ENCODE measurements at places on chromosomes 3 and 15.

DNA sequence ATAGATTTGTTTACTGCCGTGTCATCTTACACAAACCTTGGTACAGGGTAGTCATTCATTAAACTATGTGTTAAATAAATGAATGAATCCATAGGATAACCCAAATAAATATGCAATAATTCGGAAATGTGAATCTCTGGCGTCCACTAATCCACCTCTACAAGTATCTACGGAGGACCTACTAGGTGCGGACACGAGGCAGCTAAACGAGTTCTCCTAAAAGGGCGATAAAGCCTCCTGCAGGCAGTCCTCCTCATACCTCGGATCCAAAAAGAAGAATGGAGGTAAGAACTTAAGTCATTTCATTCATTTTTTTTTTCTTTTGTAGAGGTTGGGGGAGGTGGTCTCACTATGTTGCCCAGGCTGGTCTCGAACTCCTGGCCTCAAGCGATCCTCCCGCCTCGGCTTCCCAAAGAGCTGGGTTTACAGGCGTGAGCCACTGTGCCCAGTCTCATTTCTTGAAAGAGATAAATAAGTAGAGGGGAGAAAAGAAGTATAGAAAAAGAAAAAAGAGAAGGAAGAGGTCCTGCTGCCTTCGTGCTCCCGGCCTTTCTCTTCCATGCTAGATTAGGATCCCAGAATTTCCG is 706 bp upstream of the RPL35A start:
- no peak for DNase-seq

DNA sequence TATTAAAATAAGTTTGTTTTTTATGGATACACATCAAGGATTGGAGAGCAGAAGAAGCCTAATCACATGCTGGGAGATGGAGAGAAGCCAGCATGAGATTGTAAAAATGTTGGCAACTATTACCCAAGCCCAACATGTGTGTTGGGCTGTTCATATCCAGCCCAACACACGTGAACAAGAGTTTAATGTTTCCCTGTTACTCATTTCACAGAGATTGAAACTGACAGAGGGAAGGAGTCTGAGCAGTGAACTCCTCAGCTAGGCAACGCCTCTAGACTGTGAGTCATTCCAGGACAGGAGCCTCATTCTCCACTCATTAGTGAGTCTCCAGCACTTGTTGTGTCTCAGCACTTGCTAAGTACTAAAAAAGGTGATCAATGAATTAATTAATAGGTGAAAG is 43.2 kb upstream of the CMSS1 start:
- DNase-seq = no peak

DNA sequence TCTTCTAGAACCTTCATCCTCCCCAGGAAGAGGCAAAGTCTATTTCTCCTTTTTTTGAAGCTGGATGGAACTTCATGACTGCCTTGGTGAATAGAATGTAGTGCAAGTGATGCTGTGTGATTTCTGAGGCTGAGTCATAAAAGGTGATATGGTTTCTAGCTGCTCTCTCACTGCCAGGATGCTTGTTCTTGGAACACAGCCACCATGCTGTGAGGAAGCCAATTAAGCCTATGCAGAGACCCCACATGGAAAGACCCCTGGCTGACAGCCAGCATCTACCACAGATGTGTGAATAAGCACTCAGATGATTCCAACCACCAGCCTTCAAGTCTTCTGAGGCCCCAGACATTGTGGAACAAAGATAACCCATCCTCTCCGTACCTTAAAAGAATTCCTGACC is 57.0 kb downstream of the ISL2 start:
- DNase-seq = no peak

DNA sequence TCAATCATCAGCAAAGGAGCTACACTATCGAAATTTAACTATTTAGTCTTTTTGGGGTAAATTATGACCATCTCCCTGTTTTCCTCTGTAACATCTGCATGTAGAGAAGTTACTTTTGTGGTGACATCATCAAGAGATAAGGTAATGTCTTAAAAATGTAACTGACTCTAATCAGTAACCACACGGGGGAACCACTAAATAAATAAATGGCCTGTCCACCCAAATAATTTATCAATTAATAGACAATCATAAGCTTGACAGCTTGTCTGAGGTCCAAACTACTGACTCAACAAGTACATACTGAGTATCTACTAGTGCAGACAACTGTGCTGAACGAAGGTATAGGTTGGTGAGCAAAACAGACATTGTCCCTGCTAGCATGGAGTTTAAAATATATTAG is 219.3 kb downstream of the SLC9A9 start:
- DNase-seq = no peak

- DNase-seq = no peak
Measured at GRCh38 chr15:75149867-75150709, 51.6 kb upstream of the C15orf39 start.

GRCh38 chr3:158908187-158908734 is 106.4 kb downstream of the MFSD1 start:
- DNase-seq = no peak

GRCh38 chr3:128435058-128435457 is 31.6 kb downstream of the DNAJB8 start:
- no peak for DNase-seq

- DNase-seq = no peak
Measured at GRCh38 chr15:101490408-101490891, 943 bp upstream of the PCSK6 start.

DNA sequence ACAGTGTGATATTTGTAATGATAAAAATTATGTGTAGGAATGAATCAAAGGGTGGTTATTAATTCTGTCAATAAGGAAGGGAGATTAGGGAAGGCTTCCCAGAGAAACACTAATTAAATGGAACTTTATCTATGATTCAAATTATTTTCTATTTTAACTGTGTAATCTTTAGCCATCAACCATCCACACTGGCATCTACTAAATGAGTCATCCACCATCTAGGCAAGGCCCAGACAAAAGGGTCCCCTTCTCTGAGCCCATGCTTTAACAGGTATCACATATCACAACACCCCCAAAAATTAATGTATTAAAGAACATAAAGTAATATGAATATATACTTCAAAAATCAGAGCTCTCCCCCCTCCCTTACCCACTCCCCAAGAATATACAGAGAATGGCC is 19.9 kb upstream of the TPM1 start:
- no peak for DNase-seq

- DNase-seq = no peak
Measured at GRCh38 chr3:108024146-108024850, 66.5 kb downstream of the CD47 start.

- no peak for DNase-seq
Measured at GRCh38 chr3:33331414-33331813, 54.2 kb downstream of the FBXL2 start.

DNA sequence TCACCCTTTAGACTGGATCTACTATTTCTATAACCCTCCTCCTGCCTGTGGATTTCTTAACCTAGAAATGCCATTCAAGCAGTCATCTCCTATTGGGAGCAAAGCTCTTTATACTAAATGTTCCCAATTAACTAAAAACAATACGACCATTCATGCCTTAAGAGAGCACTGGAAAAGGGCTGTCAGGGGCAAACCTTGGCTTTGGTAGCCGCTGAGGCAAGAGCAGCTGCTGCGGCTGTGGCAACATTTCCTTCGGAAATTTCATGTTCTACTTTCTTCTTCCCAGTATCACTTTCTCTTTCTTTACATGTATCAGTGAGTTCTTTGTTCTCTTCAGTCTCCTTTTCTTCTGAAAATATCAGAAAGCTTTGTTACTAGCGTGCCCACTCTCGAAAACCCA is 56.3 kb upstream of the CSPG5 start:
- DNase-seq = no peak

- DNase-seq = no peak
Measured at GRCh38 chr15:48798319-48798718, 12.6 kb downstream of the CEP152 start.

GRCh38 chr3:38325256-38325655 is 21.3 kb upstream of the XYLB start:
- no peak for DNase-seq

DNA sequence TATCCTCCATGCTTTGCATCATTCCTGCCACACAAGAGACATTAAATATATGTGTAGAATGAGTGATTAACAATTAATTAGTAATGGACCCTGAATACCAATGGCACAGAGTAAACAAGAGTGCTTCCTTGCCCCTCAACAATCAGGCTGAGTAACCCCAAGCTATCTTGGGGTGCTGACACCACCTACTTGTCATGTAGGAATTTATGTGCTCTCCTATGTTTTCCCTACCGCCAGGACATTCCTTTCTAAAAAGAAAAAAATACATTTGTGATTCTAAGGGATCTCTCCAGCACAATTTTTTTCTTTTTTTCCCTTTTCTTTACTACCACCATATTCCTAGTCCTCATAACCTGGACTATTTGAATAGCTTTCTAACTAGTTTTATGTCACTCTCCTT is 449.1 kb downstream of the MFSD1 start:
- DNase-seq = no peak

DNA sequence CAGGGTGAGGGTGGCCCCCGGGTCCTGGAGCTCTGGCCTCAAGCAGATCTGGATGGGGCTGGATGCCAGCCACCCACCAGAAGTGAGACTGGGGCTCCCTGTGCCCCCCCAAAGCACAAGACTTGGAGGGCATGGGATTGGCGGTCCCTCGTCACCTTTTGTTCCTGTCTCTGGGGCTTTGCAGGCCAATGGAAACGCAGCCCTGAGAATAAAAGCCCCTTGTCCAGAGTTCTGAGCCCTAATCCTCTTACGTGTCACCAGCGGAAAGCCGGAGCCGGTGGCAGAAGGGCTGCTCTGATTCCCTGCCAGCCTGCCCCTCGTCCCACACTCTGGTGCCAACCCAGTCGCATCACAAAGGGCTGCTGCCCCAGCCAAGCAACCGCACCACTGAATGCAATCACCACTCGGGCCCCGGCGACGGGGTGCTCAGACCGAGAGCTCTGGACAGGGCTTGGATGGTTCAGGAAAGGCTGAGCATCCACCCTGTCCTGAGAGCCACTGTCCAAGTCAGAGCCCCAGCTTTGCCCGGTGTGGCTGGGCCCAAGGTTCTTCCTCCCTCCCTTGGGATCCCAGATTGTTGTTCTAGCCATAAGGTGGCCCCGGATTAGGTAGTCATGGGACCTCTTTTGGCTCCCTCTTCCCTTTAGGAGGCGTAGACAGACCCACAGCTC is 22.8 kb upstream of the ELP6 start:
- no peak for DNase-seq

DNA sequence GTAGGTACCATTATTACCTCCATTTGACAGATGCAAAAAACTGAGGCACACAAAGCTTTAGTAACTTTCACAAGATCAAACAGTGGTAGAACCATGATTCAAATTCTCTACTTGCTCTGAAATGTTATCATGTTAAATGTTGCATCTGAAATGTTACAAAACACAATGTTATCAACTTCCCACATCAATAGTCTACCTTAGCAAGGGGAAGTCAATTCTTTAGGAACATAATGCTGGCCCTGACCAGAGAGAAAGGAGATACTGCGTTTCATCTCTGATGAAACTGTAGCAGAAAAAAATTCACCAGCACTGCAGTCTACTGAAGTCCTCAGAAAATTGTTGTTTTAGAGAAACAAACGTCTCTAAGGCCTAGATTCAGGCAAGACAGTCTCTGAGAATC is 174.1 kb downstream of the SATB1 start:
- DNase-seq = no peak

- no peak for DNase-seq
Measured at GRCh38 chr3:152321200-152321954, 52.6 kb downstream of the MBNL1 start.

- no peak for DNase-seq
Measured at GRCh38 chr15:77024273-77025082, 29.6 kb downstream of the PSTPIP1 start.

GRCh38 chr15:47888385-47889100 is 171.2 kb downstream of the SEMA6D start:
- no peak for DNase-seq

DNA sequence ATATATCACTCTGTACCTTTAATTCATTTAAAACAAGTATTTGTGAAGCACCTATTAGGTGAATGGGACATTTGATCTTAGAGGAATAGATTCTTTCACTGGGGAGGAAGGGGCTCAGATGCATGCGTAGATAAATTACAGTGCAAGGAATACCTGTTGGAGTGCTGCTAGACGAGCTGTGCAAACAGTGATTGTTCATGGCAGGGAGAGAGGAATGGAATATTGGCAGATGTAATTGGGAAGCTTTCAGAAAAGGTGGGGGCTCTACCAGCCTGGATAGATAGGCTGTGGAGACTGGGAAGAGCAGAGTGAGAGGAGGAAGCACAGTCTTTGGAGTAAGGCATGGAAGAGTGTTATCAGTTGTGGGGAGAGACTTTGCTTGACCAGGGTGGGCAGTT is 116.8 kb downstream of the AKAP13 start:
- no peak for DNase-seq

DNA sequence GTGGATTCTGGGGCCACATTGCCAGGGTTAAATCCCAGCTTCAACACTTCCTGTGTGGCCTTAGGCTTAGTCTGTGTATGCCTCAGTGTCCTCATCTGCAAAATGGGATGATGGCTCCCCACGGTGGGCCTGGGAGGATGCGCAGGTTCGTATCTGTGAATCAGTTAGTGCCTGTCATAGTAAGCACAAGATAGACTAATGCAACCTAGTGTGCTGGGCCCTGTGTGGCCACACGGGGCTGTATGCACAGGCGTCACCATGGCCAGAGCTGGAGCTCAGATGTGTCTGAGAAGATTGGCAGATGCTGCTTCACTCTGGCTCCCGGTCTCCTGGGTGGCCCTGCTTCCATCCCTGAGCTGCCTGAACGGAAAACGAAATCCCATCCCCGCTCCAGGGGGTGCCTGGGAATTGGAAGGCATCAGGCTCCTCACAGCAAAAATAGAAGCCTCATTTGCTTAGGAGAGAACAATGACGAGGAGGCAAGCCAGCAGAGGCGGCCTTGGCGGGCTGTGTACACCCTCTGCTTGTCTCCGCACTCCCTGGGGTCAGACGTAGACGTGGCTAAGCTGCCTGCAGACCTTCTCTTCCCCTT is 103.6 kb downstream of the APBA2 start:
- DNase-seq = peak; percentile 76

DNA sequence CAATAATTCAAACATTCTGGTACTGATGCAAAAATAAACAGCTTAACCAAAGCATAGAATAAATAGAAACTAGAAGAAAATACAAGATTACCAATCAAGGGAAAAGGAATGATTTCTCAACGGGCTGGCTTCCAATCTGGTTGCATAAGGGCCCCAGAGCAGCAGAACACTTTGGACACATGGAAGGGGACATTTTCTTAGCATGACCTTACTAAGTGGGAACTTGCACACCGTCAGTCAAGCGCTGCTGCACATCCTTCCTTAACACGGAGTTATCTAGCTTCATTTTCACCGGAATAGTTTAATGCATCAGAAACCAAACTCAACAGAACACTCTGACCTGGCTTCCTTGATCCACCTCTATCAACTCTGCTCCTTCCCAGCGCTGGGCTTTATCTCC is 388.5 kb downstream of the VPS13C start:
- DNase-seq = no peak

DNA sequence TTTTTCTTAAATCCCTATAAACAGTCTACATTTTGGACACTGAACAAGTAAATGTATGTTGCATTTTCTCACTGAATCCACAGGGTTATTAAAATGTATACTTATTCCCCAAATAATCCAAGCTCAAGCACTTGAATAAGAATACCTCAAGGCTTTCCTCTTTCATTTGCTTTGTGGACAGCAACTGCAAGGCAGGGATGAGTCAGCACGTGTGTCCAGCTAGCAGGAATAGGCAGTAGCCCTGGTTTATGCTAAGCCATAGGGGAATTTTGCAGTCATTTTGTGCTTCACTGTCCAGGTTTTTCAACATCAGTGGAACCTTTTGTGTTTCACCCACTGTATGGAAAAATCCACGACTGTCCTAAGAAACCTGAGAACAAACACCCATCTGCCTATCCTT is 96.7 kb upstream of the KCNMB2 start:
- no peak for DNase-seq
